ENCODE measurements at places on chromosomes 3 and 15. TPM values are rescaled to one million over a fixed set of nuclear protein-coding genes. Genes with fewer than 3 reads are reported as not detected.

Gene TRIM71
- 0.04 TPM for total RNA-seq

Gene VGLL3
- not detected for total RNA-seq

Gene SOX2
- not detected for total RNA-seq

Gene CGNL1
- not detected for total RNA-seq

Gene LMOD3
- not detected for total RNA-seq

Gene RHOV
- 0.27 TPM for total RNA-seq

Gene SERPINI1
- 1.1 TPM for total RNA-seq

Gene SAMD7
- not detected for total RNA-seq

Gene SLC22A13
- total RNA-seq, result 0.23 TPM

Gene LRRC49
- 0.82 TPM for total RNA-seq

Gene LMCD1
- 2.2 TPM for total RNA-seq

Gene SEMA7A
- total RNA-seq, result 106 TPM

Gene NUP210
- total RNA-seq, result 159 TPM

Gene FETUB
- total RNA-seq, result not detected

Gene OSBPL10
- total RNA-seq, result 3.6 TPM

Gene SRGAP3
- 0.99 TPM for total RNA-seq

Gene DUOX2
- total RNA-seq, result not detected

Gene BCL6
- 14.9 TPM for total RNA-seq

Gene PLXNA1
- total RNA-seq, result 13.9 TPM

Gene NEO1
- total RNA-seq, result 7.6 TPM

Gene MEX3B
- 0.52 TPM for total RNA-seq

Gene CYFIP1
- 24.3 TPM for total RNA-seq

Gene MUC20
- 0.63 TPM for total RNA-seq

Gene SLCO2A1
- not detected for total RNA-seq

Gene MGLL
- 4.9 TPM for total RNA-seq

Gene GPR149
- total RNA-seq, result not detected

Gene COL6A6
- total RNA-seq, result not detected

Gene LIPC
- total RNA-seq, result 1.1 TPM

Gene B3GNT5
- total RNA-seq, result 19.6 TPM

Gene NRROS
- total RNA-seq, result 21.9 TPM

Gene PRSS50
- not detected for total RNA-seq

Gene GADL1
- not detected for total RNA-seq

Gene CPLX3
- not detected for total RNA-seq

Gene AQP9
- not detected for total RNA-seq

Gene SMAD3
- 31.0 TPM for total RNA-seq

Gene TAMM41
- total RNA-seq, result 24.7 TPM

Gene ADAMTS9
- total RNA-seq, result not detected

Gene CCR5
- total RNA-seq, result 3.1 TPM

Gene PLA2G4E
- total RNA-seq, result not detected

Gene IQCF5
- not detected for total RNA-seq

Gene STAB1
- total RNA-seq, result not detected

Gene DPPA4
- total RNA-seq, result 0.23 TPM

Gene SH2D7
- not detected for total RNA-seq

Gene COL6A5
- not detected for total RNA-seq

Gene CIDEC
- total RNA-seq, result not detected

Gene ATP13A5
- not detected for total RNA-seq

Gene STAC
- total RNA-seq, result not detected

Gene CLRN1
- total RNA-seq, result not detected

Gene ALDH1A3
- not detected for total RNA-seq

Gene PLA1A
- 0.13 TPM for total RNA-seq

Gene CCR3
- total RNA-seq, result not detected

Gene CLK3
- 112 TPM for total RNA-seq

Gene CCDC33
- not detected for total RNA-seq

Gene RLBP1
- not detected for total RNA-seq

Gene MASP1
- total RNA-seq, result not detected

Gene CYP8B1
- total RNA-seq, result not detected
